ENCODE measurements at places on chromosomes 6 and 20.

- DNase-seq, result no peak
Measured at GRCh38 chr6:152166897-152167296, 359.4 kb downstream of the ESR1 start.

- DNase-seq, result peak; percentile 97
Measured at GRCh38 chr6:26537160-26537845, 863 bp upstream of the HMGN4 start.

DNA sequence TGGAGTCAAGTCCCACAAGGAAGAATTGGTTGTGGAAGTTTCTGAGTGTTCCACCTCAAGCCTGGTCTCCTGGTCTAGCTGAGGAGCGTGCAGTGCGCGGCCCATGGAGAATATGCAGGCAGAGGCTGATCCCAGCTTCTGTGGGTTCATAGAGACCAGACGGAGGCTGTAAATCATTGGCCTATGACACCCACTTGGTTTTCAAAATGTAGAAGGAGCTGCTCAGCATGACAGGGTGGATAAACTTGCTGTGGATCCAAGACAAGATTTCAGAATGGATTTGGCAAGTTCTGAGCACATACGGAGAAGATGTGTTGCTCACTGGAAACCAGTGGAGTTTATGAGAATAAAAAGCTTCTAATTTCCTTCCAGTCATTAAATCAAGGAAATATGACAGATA, 744 bp downstream of the KIF25 start:
- no peak for DNase-seq

DNA sequence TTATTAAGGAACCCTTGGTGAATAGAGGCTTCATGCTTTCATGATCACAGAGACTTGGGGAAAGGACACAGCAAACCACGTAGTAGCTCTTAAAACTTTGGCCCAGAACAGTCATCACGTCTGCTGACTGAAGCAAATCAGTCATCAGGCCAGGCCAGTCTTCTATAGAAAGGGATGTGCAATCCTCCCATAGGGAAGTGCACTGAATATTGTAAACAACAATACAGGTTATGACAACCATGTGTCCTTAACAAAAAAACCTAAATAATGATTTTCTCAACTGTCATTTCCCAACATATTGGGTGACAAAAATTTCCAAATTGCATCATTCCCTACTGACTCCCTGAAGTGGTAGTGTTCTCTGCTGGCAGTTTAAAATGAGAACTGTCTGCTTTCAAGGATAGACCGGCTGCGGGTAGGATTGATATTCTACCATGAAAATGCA, 388.2 kb upstream of the CITED2 start:
- no peak for DNase-seq

- no peak for DNase-seq
Measured at GRCh38 chr6:111666847-111667246, 61.2 kb upstream of the TRAF3IP2 start.

DNA sequence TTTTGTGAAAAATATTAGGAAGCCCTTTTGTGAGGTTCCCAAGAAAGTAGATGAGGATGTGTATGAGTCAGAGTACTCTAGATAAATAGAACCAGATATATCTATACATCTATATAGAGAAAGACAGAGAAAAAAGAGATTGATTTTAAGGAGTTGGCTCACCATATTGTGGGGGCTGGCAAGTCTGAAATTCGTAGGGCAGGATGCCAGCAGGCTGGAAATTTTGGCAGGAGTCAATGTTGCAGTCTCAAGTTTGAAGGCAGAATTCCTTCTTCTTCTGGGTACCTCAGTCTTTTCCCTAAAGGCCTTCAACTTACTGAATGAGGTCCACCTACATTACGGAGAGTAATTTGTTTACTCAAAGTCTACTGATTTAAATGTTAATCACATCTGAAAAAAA, 65.3 kb upstream of the SAMD3 start:
- DNase-seq, result no peak

GRCh38 chr6:132948889-132949288, 134.5 kb downstream of the RPS12 start:
- DNase-seq, result no peak

DNA sequence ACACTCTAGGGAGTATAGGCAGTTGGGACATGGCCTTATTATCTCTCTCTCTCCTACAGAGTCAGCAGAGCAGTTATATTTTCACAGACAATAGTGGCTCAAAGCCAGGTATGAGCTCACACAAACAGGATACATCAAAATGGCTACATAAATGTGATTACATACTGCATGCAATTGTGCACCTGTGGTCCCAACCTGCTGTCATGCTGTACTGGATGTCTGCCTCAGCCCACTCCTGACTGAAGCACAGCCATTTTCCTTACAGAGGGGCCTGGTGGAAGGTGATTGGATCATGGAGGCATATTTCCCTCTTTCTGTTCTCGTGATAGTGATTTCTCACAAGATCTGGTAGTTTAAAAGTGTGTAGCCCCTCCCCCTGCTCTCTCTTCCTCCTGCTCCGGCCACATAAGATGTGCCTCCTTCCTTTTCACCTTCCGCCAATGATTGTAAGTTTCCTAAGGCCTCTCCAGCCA, 37.0 kb upstream of the SAMHD1 start:
- no peak for DNase-seq

GRCh38 chr6:109701221-109701620, 10.1 kb downstream of the FIG4 start:
- DNase-seq, result no peak

- DNase-seq, result no peak
Measured at GRCh38 chr20:63703471-63703975, 4.3 kb downstream of the ARFRP1 start.

- DNase-seq, result no peak
Measured at GRCh38 chr6:82832811-82833210, 232.8 kb downstream of the UBE3D start.

DNA sequence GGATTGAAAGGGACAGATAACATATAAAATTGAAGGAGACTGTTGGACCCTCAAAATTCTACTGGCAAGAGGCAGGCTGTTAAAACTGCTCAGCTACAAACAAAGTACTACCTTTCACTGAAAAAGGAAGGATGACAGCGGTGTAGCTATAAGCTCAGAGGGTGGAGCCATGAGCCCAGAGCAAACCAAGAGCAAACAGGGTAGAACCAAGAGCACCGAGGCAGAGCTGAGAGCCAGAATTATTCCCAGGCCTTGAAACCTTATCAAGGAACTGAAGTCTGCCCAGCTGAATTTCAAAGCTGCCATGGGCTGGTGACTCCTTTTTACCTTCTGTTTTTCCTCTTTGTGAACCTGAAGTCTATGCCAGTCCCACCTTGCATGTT, 74.7 kb upstream of the SLC4A11 start:
- DNase-seq, result peak; percentile 22

DNA sequence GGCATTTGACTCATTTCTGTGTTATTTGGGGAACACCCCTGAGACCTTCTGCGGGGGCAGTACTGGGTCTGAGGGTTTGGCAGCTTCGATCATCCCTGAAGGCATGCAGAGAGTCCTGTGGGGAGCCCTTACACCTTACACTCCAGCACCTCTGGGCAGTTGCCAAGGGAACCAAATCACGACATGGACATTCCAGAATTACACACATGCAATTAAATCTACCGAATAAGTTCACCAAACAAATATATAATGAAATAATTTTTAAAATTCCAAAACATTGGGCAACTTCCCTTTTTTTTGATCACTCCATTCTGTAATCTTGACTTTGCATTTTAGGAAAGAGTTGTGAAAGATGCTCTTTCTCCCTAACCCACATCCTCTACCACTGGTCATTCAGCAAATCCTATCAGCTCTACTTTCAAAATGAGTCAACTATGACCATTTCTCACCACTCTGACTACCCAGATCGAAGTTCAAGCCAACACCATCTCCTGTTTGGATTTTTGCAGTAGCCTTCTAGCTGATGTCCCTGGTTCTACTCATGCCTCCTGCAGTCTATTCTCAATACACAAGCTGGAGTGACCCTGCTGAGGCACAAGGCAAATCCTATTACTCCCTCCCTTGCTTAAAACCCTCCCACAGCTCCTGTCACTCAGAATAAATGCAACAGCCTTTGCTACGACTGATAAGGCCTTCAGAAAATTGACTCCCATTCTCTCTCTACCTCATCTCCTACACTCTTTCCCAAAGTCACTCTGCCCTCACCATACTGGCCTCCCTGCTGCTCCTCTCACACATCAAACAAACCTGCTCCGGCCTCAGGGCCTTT, 533.3 kb downstream of the HACE1 start:
- no peak for DNase-seq

DNA sequence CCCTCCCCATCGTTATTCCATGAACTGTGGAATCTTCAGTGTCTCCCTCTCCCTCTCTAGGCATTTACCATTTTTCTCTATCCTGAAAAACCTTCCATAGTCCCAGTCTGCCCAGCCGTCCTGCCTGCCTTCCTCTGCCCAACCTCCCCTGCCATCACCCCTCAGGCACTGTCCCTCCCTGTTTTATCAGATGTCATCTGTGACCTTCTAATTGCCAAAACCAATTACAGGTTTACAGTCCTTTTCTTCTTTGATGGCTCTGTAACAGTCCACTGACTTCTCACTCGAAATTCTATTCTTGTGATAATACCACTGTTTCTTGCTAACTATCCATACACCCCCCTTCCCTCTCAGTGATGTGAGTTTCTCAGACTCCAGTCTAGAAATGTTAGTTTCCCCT, 2.3 kb upstream of the SLC23A2 start:
- no peak for DNase-seq

DNA sequence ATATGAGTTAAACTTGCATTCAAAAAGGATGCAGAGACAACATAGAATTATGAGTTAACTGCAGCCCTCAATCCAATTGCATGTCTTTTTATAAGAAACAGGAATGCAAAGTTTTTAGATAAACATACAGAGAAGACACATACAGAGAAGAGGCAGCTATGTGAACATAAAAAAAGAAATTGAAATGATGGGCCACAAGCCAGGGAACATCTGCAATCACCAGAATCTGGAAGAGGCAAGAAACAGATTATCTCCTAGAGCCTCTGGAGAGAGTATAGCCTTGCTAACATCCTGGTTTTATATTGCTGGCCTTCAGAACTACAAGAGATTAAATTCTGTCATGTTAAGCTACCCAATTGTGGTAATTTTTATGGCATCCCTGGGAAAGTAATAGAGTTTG, 257.2 kb upstream of the EYS start:
- no peak for DNase-seq

DNA sequence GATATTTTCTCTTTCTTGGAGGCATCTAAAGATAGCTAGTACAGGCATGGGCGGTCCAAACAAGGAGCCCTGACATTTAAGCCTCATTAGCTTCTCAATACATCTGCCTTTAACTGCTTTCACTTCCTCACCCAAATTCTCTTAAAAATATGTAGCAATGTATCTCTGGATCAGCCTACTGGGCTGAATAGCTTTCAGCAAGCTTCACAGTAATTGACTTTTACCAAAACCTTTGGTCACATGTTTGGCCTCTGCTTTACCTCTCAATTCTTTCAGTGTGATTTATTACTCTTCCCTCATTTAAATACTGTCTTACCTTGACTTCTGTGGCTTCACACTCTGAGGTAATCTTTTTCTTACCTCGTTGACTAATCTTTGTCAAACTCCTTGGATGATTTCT, 1618.1 kb downstream of the GRIK2 start:
- no peak for DNase-seq
